ENCODE measurements at places on chromosomes 2 and 18.

DNA sequence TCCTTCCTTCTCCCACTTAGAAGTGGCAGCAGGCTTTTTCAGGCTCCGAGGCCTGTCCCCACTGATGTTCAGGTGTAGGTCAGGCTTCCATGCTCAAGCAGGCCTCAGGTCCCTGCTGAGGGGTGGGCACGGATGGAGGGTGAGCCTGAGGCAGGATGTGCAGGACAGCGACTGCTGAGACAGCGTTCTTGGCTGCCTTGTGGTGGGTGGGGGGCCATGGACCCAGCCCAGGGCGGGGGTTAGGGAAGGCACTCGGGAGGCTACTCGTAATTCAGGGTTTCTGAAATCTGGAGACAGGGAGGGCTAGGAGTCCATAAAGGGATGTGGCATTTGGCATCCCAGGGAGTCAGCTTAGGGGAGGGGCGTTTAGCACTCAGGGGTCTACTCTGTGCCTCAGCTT, 30.3 kb downstream of the COLEC11 start:
- DNase-seq: no peak

- no peak for DNase-seq
Observed at GRCh38 chr18:69123421-69123820, 277.3 kb upstream of the DOK6 start.

GRCh38 chr18:378079-378478, 110.2 kb upstream of the THOC1 start:
- no peak for DNase-seq

- no peak for DNase-seq
Observed at GRCh38 chr2:62303788-62304187, 107.9 kb downstream of the B3GNT2 start.

GRCh38 chr2:76977846-76978727, 544.1 kb downstream of the LRRTM4 start:
- no peak for DNase-seq

DNA sequence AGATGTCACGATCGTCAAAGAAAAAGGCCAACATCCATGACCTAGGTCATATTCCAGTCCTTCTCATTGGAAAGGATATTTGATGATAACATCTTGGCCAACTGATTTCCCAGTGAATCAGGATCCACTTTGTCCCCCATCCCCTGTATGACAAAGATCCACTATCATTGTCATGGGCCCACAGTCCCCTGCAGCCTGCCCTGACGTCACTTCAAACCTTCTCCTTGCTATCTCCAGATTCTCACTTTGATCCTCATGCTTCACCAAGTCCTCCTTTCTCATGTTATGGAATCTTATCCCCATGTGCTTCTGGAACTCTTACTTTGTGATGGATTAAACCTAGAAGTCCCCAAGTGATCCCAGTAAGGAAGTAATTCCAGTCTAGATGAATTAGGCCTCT, 25.7 kb downstream of the GALNT14 start:
- DNase-seq: no peak

- no peak for DNase-seq
Observed at GRCh38 chr2:216206821-216207220, 97.7 kb downstream of the XRCC5 start.

DNA sequence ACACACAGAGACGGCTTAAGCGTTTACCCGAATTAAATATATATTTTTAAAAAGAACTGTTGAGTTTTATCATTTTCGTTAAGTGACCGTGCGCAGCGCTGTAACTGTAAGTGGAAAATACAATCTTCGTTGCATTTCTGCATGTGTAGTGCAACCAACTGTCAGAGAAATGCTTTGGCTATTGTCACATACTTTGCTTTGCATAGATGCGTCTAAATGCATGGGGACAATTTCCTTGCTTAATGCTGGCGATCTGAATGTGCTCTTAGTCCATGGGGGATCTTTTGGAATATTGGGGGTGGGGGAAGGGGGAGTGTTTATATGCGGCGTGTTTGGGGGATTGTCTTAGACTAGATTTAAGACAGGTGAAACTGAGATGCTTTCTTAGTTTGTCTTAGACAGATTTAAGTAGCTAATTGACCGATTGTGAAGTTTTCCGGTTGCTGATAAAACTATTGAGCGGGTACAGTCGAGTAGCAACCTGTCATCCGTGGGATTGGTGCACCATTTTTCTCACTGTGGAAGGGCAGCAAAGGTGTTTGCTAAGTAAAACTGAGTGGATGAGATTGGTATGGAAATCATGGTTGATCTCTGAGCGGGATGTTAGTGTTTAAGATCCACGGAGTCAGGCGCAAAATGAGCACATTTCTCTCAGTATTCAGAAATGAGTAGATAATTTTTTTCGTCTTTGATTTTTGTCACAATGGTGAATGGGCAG, 476 bp downstream of the VSNL1 start:
- no peak for DNase-seq

GRCh38 chr2:15808204-15808910, 132.0 kb upstream of the MYCN start:
- DNase-seq: no peak

DNA sequence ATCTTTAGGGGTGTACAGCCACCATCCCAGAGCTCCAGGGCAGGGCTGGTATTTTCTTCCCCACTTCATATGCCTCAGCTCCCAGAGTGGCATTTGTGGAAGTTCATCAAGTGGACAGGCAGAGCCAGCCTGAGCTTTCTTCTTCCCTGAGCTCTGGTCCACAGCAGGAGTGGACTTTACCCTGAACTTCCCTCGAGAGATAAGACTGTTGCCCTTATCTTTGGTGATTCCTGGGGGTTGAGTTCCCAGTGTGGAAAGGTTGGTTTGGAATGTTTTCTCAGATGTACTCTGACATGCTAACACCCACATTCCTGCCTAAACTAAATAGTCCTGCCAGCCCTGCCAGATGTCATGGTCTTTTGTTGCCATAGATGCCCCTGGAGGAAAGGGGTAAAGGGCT, 62.0 kb upstream of the LGALSL start:
- DNase-seq: no peak

GRCh38 chr2:108918941-108919341, 70.1 kb downstream of the EDAR start:
- no peak for DNase-seq

- DNase-seq: no peak
Observed at GRCh38 chr2:64263315-64263714, 119.1 kb upstream of the PELI1 start.

GRCh38 chr2:105576440-105577241, 168.1 kb upstream of the NCK2 start:
- DNase-seq: no peak

- no peak for DNase-seq
Observed at GRCh38 chr18:2805970-2806943, 40.5 kb upstream of the EMILIN2 start.

DNA sequence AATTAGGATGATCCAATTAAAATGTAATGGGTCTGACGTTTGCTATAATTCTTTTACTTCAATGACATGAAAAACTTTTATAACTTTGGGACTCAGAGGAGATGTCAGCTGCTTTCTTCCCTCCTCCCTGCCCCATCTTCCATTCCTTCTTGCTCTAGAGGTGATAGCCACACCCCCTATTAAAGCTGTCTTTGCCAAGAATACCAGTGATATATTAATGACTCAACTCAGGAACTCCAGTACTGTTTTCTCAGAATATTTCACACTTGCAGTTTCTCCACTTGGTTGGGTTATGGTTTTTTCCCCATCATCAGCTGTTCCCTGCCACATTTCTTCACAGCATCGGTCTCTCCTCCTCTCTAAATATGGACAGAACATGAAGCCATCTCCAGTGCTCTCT, 184.0 kb downstream of the KCNE4 start:
- DNase-seq: no peak

DNA sequence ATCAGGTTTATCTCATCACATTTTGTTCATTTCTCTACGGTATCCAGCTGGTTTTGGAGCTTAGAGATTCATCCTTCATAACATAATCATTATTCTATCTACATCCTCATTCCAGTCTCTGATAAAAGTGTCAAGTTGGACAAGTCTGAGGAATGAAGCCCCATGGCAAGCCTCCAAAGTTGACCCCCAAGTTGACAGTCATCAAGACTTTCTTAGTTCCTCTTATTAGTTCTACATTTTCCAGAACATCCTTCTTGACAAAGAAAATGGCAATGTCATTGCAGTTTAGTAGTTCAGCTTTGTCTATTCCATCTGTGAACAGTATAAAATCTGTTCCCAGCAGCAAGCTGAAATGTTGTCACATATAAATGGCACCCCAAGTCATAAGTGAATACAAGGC, 4.5 kb upstream of the TMSB10 start:
- no peak for DNase-seq

- DNase-seq: no peak
Observed at GRCh38 chr2:75570948-75571729, 10.4 kb upstream of the EVA1A start.

- DNase-seq: no peak
Observed at GRCh38 chr2:5589183-5589582, 103.0 kb upstream of the SOX11 start.

DNA sequence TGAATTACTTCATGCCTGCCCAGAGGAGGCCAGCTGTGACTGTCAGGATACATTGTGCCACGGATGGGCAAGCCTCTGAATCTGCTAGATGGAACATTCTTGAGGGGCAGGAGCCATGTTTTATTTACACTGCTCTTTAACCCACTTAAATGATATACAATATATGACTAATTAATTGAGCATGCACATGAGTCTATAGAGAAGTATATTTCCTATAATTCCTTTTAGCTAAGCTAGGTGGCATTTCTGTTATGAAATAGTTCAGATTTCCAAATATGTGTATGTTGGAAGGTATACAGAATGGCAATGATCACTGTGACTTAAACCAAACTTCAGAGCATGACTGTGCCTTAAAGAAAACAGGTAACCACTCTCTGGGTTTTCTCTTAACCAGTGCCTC, 131.7 kb downstream of the RAB3GAP1 start:
- no peak for DNase-seq

DNA sequence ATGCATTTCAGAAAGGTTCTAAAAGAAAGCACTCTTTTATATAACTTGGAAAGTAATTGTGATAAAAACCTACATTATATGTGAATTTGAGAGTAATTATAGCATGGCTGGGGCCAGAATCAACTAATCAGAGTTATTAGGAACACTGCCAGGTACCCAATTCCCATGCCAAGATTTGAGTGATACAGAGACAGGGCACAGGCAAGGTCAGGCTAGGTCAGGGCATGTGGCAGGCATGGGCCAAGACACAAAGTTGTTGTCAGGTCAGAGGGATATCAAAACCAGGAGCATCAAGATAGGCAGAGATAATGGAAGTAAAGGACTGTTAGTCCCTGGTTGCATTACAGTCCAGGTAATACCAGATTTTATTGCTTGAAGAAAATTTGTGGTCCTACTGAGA, 87.4 kb downstream of the MYO3B start:
- no peak for DNase-seq

DNA sequence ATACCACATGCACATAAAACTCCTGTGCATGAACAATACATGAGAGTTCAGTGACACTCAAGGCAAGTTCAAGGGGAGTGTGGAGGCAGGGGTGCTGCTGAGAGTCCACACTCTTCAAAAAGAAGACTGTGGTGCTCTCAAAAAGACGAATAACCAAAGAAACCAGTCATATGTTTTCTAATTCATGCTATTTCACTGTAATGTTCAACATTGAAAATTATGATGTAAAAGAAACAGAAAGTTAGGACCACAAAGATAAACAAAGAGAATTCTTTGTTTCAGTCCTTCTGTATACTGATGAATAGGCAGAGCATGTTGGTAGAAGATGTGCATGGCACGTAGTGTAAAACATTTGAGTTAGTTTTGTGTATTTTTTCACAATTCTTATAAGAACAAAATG, 864.2 kb upstream of the LRATD1 start:
- no peak for DNase-seq

GRCh38 chr2:41170589-41170988, 718.7 kb upstream of the SLC8A1 start:
- DNase-seq: no peak

- no peak for DNase-seq
Observed at GRCh38 chr18:57837917-57838548, 34.9 kb upstream of the ATP8B1 start.

All from activated CD8-positive, alpha-beta memory T cell treated with anti-CD3 and anti-CD28 coated beads for 4 hours (primary cell).